NCI-H1048 (cell line): ENCODE measurements at places on chromosomes 16 and 17.

DNA sequence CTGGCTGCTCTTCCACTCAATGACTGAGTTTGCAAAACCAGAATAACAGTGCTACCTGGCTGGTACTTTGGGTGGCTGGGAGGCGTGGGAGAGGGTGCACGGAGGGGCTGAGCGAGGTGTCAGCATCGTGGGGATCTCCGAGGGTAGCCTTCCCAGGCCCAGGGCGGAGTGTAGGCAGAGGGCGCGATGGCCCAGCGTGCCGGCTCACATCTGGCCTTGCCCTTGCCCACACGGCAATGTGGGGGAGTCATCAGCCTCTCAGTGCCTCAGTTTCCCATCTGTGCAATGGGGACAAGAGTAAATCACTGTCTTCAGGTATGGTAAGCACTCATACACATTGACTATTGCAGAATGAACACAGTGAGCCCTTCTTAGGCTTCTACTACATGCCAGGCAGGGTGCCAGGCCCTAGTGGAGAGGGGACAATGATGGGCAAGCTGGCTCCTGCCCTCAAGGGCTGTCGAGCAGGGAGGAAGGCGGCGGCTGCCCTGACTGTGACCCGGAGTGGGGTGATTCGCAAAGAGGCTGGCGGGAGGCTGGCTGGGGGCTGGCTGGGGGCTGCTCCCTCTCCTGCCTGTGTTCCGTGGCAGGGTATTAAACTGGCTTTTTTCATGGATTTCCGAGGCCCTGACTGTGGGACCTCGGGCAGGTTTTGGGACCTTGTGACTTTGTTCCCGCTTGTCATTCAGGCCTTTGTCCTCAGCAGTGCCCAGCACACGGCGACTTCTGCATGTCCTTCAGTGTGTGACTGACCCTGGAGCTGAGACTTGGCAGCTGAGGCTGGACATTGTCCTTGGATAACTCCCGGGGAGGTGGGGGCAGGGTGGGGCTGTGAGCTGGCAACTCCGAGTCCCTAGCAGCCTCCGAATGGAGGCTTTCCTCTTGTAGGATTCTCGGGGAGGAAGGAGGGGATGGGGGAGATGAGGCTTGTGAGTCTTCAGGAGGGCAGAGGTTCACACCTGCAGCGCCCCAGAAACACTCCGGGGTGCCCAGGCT, 243.1 kb downstream of the SEC14L1 start:
- DNase-seq = no peak

- no peak for DNase-seq
Observed at GRCh38 chr16:75541236-75541635, 5.3 kb upstream of the CHST5 start.

DNA sequence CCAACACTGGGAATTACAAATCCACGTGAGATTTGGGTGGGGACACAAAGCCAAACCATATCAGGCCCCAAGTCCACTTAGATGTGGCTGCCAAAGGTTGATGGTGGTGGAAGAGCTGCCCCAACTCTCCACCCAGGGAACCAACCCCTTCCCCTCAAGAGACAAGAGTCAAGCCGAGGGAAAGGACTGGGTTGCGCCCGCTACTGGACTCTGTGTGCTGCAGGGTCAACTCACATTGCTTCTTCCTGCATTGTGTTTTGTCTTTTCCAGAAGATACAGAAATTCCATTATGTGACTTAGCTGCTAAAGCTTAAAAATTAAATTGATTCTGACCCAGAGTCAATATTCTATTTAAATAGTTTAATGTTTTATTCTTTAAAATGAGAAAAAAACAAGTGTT, 58.5 kb downstream of the ADAMTS18 start:
- no peak for DNase-seq

GRCh38 chr17:33241390-33241789, 51.7 kb downstream of the ASIC2 start:
- DNase-seq = no peak

DNA sequence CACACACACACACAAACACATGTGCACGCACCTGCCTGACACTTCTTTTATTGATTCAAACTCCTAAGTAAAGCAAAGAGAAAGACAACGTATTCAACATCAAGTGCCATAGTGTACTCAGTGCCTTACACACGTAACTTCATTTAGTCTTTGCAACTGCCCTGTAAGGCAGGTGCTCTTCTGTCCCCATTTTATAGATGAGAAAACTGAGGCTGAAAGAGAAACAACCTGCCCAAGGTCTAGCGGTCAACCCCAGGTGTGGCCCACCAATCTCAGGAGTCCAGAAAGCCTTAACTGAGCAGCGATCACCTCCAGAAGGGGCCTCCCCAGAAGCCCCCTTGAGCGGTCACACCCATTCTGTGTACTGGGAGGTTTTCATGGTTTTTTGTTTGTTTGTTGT, 10.3 kb upstream of the GSG1L start:
- no peak for DNase-seq

DNA sequence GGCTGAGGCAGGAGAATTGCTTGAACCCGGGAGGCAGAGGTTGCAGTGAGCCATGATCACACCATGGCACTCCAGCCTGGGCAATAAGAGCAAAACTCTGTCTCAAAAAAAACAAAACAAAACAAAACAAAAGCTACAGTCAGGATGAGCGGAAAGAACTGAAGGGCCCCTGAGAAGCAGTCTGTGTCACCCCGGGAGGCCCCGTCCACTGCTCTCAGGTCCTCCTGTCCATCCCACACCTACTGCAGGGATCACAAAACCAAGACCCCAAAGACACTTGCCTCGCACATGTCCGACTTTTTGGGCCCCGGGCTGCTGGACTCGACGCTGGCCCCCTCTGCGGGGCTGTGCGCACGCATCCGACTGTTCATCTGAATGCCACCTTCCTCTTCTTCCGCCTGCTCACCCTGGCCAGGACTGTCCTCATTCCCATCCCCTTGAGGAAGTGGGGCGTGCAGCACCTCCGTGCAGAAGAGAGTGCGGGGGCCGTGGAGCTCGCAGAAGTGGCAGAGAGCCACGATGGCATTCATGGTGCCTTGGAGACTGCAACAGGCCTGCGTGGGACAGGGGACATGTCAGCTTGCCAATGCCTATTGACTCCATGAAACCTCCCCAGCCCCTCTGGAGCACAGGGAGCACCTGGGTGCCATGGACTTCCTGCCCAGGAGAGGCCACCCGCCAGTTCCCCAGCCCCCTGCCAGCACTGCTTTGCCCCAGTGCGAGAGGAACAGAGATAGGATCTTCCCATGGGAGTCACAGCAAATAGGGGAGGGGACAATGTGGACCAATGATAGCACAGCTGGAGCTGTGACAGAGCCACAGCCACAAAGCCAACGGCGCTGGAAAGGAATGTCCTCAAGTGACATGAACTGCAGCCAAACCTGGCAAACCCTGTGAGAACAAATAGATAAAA, 9.1 kb downstream of the FLCN start:
- DNase-seq = no peak

- DNase-seq = no peak
Observed at GRCh38 chr16:62283-62967, 8.8 kb downstream of the SNRNP25 start.

DNA sequence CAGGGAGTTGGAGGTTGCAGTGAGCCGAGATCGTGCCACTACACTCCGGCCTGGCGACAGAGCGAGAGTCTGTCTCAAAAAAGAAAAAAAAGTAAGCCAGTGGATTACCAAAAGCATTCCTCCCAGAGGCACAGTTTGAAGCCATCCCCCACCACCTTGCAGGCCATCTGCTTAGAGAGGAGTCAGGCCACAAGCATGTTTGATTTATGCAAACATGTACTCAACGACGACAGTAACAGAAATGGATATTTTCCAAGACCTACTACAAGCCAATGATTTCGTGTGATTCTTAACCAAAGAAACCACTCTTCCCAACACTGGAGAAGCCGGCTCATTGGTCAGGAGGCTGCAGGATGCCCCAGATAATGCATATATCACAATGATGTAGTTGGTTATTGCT, 34.8 kb downstream of the MYH13 start:
- no peak for DNase-seq

DNA sequence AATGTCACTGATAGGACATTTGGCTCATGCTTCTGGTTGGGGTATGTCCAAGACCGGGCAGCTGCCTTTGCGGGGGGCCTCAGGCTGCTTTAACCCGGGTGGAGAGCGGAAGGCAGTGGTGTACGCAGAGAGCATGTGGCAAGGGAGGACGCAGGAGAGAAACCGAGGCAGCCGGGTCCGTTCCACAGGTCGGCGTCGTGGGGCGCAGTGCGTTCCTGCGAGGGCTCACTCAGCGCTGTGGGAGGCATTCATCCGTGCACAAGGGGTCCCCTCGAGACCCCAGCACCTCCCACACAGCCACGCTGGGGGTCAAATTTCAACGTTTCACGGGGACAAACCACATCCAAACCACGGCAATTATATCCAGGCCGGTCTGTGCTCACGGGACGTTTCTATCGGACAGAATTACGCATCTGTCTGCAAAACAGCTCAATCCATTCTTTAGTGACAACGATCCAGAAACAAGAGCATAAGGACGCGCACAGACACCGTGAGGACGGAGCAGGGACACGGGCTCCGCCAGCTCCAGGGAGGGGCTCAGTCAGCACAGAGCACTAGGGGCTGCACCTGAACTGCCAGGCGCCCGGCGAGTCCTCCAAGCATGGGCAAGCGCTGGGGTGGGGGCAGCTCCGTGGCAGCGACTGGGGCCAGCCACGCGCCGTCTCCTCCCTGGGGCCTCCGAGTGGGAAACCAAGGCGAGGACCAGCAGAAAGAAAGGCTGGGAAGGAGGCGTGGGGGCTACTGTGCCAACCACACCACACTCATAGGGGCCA, 108.4 kb upstream of the METRNL start:
- DNase-seq = no peak

GRCh38 chr17:76384222-76384986, at the start of gene SPHK1:
Gene SPHK1 (plus strand): TSS chr17:76384609. CDS start chr17:76385645, 1,036 bp downstream.
- no peak for DNase-seq

DNA sequence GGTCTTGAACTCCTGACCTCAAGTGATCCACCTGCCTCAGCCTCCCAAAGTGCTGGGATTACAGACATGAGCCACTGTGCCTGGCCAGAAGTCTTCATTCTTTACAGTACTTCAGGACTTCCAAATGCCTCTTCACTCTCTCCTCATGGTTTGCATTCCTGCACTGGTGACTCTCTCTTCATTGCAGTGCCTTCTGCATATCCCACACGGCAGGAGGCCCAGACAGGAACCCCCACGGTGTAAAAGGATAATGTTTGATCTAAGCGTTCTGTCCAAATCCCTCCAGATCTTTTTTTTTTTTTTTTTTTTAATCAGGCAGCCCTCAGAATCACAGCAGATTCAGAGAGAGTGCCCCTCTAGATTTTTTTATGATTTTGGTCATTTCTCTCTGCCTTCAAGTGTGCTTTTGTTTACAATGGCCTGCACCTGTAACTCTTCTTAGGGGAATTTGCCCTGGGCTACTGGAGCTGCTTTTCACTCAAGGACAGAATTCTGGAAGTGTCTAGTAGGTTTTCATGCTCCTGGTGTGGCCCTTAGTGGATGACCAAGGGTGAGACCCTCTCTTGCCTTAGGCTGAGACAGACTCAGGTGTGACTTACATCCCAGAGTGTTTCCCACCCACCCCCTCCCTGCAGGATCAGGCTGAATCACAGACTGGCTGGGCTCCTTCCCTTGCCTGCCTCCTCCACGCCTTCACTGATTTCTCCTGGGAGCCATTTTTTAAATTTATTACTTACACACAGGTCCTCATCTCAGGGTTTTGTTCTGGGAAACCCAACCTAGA, 19.8 kb upstream of the NF1 start:
- DNase-seq = no peak

DNA sequence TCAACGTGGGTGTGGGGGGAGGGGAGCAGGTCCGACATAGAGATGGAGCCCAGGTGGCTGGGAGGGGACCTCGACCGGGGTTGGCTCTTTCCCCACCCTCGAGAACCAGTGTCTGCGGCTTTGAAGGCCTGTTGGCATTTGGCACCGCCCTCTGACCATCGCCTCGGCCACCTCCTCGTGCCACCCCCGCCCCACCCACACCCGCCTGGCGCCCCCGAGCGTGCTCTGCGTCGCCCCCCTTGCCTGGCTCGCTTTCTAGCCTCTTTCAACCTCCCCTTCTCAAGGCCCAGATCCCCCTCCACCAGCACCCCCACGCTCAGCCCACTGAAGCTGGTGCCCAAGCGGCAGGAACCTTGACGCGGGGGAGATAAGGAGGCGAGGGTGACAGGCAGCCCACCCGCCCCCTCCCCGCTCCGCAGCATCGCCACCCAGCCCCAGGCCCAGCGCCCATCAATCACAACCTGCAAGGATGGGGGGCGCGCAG, 619 bp downstream of the CACNB1 start:
- DNase-seq = no peak

GRCh38 chr17:77893144-77894044, 65.1 kb upstream of the TNRC6C start:
- DNase-seq = no peak

DNA sequence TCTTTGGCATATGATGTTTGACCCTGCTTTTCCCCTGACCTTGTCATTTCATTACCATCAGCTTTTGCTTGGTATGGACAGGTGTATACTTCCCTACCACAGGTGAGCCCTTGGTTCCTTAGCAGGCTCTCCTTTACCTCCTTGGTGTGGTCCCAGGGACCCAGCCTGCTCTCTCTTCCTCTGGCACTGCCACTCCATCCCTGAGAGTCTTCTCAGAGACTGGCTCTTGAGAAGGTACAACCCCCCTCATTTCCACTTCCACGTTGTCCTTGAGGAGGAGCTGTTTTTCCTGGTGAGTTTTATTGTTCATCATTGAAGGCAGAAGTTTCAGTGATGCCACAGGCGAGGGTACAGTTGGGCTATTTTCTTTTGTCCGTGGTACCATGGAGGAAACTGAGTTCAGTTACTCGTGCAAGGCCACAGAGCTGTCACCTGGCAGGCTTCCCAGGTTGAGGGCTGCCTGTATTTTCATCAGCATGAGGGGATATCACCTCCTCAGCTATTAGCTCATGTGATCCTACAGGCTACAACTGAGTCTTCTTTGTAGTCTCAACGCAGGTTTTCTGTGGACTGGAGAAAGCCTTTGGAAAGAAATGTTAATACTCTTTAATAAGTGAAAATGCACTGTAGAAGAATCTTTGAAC, 52.3 kb downstream of the MSI2 start:
- no peak for DNase-seq

- DNase-seq = no peak
Observed at GRCh38 chr17:4710693-4711634, 532 bp downstream of the ARRB2 start.

- DNase-seq = no peak
Observed at GRCh38 chr17:8909586-8910270, 42.3 kb upstream of the PIK3R6 start.

GRCh38 chr17:6240001-6240400, 169.8 kb downstream of the WSCD1 start:
- no peak for DNase-seq

GRCh38 chr16:86211800-86212199, 298.5 kb upstream of the FOXF1 start:
- no peak for DNase-seq

DNA sequence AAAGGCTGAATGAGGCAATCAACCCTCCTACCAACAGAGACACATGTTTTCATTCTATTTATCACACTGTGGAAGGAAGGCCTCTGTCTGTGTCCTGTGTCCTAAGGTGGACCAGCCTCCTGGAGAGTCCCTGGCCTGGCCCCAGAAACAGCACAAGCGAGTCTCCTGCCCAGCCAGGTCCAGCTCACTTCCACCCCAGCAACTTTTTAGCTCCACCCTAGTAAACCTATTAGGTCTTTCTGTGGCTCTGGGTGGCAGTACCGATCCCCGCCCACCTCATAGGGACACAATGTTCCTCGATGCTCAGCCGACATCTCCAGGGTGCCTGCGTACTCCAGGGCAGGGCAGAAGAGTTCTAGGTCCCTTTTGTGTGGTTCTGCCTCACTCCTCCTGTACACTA, 10.7 kb downstream of the DRC3 start:
- no peak for DNase-seq
